ENCODE measurements at places on chromosomes 13 and 19.
A peak's percentile ranks its signal among the peaks of the same experiment; 100 is the strongest.

GRCh38 chr19:14091813-14092462 lies 1.4 kb upstream of the SAMD1 start:
- no peak for DNase-seq

DNA sequence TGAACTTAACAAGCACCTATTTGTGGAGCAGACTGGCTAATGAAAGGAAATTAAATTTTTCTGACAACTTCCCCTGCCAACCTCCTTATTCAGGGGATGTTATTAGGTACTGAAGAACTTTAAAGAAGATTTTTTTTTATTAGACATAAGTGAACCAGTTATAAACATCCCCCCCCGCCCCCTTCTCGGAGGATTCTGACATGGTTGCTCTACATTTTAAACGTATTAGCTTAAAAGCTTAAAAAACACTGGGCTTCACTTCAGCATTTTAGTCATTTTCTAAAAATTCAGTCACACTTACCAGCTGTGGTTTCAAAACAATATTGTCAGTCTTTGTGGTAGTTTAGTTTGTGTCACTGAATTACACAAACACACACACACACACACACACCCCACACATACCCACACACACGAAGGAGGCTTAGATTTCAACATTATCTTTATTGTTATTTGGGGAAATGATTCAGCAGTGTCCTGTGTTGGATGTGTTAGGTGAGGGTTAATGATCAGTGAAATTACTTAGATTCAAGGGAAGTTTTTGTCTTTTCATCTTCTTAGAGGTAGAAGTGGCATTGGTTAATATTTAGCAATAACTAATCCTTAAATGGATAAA lies 145.7 kb downstream of the PCCA start:
- no peak for DNase-seq

DNA sequence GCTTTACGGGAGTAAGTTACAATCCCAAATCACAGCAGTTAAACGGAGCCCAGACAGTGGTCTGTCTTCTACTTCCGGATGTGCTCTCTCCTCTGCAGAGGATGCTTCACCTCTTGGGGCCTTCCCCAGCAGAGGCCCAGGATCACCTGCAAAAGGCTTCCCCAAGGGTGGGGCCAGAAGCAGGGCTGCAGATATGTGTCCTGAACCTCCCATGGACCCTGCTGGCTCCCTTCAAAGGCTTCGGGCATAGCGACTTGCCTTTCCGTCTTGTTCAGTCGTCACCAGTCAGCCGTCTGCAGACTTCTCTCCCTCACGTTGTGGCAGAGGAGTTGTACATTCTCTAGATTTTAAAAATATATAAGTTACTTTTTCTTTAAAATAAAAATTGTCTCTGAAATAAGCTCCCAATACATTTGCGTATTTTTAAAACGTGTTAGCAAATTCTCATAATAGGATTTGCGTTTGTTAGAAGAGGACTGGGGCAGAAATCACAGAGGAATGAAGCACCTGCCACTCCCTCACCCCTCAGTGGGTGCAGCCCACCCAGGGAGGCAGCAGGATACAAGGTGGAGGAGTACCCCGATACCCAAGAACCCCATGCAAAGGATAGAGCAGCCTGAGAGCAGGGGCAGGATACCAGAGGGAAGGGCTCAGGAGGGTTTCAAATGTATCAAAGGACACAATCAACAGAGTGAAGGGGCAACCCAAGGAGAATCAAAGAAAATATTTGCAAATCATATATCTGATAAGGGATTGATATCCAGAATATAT lies 22.9 kb upstream of the MEDAG start:
- no peak for DNase-seq

DNA sequence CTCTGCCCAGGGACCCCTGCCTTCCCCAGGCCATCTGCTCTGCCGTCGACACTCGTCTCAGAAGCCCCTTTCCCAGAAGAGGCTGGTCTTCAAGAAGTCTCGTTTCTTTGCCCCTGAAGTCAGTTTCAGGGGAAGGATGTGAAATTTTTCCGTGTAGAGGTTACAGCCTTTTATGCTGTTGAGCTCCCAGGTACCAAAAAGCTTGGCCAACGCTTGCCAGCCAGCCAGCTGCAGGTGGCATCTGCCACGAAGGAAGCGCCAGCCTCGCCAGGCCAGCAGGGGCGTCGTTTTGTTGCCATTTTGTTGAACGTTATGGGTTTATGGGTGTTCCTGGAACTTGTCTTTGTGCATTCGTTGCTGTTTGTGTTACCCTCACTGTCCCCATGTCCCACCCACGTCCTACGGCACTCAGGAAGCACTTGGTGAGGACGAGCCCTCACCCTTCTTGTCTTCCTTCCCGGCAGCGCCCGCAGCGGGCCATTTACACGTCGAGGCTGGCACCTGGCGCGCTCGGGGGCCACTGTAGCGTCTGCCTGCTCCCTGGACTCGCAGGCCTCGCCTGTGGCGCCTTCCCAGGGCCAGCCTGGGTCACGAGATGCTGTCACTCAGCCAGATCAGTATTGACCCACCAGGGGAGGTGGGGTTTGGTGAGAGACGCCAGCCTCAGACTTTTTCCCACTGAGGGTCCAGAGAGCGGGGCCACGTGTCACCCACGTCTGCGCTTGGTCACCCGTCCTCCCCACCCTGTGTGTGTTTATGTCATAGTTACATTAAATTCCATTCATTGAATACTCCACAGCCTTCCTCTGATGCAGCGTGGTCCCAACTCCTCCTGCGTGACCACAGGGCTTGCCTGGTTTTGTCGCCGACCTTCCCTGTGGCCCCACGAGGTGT lies 37.1 kb downstream of the AP1M1 start:
- no peak for DNase-seq

DNA sequence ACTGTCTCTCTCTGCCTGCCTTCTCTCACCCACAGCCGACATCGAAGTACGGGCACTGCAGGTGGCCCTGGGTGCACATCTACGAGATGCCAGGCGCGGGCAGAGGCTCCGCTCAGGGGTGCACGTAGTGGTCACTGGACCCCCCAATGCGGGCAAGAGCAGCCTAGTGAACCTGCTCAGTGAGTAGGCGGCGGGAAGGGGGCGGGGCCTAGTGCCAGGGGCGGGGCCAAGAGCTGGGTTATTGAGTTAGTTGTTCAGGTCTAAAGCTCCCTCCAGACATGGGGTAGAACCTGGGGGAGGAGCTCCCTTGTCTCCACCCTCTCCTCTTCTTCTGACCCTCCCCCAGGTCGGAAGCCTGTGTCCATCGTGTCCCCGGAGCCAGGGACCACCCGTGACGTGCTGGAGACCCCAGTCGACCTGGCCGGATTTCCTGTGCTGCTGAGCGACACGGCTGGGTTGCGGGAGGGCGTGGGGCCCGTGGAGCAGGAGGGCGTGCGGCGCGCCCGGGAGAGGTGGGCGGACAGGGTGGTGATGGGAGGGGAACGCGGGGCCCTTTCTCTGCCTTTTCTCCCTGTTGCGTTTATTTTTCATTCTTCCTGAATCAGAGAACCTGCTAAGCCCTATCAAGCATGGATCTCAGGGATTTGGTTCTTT lies 1.9 kb downstream of the GTPBP3 start:
- peak; percentile 32 for DNase-seq

DNA sequence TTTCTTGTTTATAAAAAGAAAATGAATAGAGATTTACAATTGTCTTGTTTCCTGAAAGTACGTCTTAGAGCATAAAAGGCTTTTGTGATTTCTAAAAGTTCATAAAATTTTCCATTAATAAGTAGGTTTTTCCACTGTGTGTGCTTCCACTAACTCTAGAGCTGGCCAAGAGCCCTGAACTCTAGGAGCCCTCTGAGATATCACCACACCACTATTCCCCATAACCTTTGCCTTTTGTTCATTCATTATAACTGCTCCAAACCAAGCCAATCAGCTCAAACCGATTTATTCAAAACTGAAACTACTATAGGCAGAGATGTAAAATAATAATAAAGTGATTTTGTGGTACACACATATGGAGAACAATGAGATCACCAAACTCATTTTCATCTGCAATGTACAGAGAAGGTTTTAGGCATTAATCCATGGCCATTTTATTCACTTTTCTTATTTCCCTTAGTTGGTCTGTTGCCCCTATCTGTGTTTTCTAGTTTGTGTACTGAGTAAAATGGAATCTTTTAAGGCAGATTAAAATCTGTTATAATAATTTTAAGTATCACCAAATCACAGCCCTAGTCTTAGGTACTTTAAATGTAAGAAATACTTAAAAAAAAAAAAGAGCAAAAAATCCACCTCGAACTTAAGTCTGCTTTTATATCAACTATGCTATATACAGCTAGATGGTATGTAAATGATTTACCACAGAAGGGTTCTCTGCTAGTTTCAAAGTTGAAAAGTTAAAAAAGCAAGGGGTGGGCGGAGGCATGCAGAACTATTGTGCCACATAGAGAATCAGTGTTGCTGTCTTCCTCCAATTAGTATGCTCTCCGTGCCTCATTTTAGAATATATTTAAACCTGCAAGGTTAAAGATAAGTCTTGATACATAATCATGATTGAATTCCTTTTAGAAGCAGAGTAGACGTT lies 311.3 kb downstream of the KLF12 start:
- no peak for DNase-seq

DNA sequence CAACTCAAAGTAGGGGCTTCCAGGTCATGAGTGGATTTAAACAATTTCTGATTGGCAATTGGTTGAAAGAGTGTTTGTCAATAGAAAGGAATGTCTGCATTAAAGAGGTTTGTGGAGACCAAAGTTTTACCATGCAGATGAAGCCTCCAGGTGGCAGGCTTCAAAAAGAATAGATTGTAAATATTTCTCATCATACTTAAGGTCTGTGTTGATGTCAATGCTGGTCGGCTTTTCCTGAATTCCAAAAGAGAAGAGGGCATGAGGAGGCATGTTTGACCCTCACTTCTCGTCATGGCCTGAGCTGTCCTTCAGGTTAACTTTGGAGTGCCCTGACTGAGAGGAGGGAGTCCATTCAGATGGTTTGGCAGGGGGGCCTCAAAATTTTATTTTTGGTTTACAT lies 125.4 kb upstream of the RFC3 start:
- no peak for DNase-seq

DNA sequence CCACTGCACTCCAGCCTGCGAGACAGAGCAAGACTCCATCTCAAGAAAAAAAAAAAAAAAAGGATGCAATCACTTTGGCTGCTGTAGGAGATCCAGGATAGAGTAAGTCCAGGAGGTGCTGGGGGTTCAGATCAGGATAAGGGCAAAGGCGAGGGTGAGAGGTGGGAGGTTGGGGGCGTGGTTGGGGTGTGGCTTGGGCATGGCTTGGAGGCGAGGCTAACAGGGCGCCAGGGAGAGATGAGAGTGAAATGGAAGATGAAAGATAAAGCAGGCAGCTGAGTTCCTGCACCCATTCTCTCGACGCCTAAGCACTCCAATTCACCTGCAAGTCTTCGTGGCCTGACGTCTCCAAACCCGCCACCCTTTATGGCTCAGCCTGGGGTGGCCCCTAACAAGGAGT lies 25.0 kb upstream of the ZNRF4 start:
- DNase-seq: no peak

- DNase-seq: no peak
Measured at GRCh38 chr13:36804588-36804987, 14.4 kb upstream of the RFXAP start.

Measured in CD4-positive, alpha-beta T cell treated with Interleukin-12 subunit alpha and Interleukin-12 subunit beta, for 1 hour (primary cell).